ENCODE measurements at places on chromosomes 5 and 9.

DNA sequence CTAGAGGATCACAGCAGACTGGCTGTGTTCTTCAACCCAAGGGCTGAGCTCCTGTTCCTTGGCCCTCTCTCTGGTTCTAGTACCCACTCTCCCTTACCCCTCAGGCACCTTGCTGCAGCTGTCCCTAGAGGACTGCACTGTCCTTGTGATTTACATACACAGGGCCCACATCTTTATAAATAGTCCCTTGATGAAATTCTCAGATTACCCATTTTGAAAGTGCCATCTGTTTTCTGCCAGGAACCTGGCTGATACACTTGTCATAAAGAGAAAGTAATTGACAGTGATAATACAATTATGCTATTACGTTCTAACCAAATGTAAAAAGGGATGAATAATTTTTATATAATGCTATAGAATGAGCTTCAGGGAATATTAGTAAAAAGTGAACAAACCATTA is 16.5 kb upstream of the SPARC start:
- no peak for DNase-seq

GRCh38 chr9:70085241-70085640 is 41.6 kb downstream of the MAMDC2 start:
- no peak for DNase-seq

DNA sequence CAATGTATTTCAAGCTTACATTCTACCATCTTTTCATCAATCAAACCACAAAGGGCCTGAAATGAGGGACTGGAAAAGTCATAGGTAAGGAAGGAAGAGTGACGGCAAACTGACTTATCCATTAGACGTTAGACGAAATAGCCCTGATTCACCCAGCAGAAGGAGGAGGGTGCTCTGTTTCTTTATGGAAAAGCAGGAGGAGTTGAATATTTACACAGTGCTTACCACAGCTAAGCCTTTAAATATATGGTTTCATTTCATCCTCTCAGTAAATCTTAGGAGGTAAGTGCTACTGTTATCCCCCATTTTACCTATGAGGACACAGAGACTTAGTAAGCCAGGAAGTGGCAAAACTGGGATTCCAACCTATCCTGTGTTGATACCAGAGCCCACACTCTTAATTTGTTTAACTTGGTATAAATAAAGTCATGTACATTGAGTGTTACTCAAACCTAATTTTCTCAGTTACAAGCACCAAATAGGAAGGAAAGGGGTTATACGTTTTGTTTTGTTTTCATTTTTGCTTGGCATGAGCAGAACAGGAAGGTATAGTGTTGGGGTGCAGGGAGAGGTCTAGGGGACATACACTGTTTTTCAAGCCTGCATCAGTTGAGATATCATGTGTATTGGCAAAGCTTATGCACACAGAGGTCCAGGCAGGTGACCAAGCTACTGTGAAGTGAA is 98.1 kb upstream of the IFNK start:
- no peak for DNase-seq

DNA sequence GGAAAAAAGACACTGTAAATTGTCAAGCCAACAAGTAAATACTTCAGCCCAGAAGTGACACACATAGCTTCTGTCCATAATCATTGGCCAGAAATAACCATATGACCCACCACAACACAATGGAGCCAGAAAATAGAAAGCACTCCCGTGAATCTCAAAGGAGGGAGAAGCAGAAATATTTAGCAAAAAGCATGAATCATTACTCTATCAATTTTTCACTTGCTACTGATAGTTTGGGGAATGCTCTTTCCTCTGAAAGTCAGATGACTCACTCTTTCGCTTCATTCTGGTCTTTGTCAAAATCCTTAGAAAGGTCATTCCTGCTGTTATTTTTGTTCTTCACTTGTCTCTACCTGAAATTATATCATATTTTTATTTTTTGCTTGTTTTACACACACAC is 312.6 kb downstream of the TMEM232 start:
- no peak for DNase-seq

DNA sequence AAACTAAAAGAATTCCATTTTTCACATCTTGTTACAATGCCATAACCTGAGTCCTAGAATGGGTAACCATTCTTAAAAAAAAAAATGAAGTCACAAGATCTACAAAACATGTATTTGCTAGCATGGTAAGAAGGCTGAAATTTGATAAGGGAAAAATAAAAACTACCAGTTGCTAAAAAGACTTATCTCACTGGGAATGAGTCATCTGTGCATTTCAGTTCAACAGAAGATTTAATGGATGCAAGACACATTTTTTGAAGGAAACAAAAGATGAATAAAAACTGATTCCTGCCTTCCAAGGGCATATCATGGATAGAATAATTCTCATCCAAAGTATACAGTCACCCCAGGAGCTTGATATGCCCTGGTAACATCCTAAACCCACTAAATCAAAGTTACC is 47.2 kb downstream of the SGTB start:
- no peak for DNase-seq

- no peak for DNase-seq
Measured at GRCh38 chr5:54835647-54836046, 149.7 kb downstream of the ESM1 start.

DNA sequence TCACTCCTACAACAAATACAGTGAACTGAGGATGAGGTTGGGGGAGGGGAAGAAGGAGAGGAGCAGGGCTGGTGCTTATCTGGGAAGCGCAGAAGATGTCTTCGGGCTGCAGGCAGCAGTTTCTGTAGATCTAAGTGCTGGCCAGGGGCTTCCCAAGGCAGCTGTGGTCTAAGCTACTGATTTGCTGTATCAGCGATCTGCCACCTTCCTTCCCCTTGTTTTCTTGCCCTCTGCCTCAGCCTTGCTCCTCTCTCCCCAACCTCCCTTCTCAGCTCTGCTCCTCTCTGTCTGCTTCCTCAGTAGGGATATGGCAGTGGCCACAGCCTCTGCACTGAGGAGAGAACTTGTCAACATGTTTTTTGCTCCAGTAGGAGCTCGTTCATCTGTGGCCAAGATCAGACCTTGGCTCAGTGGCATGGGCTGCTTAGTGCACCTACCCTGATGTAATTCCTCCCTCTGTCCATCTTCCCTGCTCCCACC is 42.8 kb upstream of the IL6ST start:
- DNase-seq, result no peak

DNA sequence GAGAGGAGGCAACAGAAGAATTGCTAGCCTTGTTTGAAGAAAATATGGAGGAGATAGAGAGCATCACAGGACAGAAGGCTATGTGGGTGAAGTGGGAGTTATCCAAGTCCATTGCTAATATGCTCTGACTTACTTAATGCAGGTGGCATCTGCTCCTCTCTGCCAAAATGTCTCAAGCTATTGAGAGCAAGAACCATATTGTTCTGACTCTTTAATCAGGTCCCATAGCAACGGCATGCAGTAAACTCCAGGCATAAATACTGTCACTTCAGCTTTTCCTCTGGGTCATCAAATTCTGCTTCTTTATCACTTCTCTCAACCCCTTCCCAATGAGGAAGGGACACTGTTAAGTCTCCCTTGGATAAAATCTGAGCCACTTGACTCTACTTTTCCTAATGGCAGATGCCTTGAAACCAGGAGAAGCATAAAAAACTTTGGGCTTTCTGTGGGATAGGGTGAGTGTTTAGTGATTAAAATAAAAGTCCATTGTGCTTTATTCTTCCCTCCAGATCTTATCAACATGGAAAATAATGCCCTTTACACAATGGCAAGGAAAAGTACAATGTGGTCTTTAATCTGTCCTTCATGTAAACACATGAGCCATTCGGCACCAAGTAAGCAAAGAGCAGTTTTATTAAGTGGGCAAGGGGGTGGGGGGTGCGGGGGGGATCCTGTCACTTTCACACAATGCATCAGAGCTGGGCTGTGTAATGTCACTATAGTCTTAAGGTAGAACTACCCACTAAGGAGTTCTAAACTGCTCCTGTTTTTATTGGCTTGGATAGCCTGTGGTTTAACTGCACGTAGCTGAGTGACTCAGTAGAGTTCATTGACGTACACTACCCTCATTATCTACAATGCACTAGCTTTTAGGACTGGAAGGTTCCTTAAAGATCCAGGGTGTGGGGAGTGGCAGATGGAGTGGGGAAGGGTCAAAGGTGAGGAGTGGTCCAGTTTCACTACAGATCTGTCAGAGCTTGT is 71.0 kb upstream of the TARS1 start:
- no peak for DNase-seq

DNA sequence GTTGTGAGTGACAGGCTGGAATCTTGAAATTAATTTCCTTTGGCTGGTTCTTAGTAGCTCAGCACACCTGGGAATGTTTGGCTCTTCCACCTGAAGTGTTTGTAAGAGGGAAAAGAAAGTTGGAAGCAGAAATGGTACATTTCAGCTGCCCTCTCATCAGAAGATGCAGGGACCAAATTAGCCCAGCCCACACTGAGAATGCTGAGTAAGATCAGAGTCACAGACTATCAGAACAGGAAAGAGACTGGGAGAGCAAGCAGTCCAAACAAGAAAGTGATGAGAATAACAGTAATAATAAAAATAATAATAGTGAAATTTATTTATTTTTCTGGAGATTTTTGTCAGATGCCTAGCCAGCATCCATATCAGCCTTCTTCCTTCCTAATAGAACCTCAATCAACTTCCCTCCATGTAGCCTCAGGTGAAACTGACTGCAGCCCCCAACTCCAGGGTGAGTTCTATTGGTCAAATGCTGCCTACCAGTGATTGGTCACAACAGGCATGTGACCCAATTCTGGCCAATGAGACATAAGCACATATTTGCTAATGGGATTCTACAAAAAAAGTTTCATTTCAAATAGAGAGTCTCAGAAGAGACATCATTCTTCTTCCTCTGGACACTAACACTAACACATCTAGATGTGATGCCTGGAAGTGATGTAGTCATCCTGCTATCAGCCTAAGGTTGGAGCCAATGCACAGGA is 31.2 kb upstream of the ADRA1B start:
- DNase-seq, result no peak

GRCh38 chr9:1709347-1709746 is 305.8 kb upstream of the SMARCA2 start:
- DNase-seq, result no peak

DNA sequence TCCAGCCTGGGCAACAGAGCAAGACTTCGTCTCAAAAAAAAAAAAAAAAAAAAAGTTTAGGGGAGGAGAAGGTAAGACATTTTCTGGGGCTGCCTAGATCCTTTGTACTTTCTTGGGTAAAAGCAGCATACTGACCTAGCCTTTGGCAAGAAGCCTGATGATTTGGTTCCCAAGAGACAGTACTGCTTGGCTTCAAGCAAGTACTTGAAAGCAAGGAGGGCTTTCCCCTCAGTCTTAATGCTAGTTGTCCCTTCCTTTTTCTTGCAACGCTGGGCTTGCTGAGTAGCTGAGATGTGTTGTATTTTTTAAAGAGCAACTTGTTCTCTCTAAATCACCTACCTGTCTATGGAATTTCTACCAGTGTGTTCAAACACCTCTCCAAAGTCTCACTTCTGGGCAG is 76.2 kb downstream of the INSYN2B start:
- no peak for DNase-seq

DNA sequence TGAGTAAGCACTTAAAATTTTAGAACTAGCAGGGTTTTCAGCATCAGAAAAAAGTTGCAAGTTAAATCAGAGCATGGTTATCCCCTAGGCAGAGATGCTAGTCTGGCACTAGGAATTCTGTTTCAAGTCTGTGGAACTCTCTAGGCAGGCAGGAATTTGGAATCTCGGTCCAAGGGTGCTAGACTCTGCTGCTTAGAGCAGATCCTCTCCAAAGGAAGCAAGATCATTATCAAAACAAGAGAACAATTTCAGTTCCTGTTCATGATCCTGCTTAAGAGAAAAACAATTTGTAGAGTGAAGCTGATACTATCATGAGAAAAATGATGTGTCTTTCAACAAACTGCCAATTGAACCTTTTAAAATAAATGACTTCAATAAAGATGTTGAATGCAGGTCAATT is 420.7 kb downstream of the KIF4B start:
- no peak for DNase-seq

DNA sequence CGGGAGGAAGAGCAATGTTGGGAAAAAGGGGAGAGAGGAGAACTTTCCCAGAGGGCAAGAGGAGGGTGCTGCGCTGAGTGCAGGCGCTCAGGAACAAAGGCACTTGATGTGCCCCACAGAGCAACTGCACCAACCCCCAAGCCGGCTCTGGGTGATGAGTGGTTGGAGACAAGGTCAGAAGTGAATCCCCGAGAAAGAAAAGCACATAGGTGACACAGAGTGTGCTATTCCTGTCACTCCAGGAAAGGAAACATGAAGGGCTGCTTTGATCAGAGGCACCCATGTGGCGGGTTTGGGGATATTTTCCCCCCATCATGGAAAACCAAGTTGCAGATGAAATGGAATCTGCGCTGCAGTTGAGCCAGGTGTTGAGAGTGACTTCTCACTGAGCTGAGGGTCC is 20.7 kb upstream of the SLC25A48 start:
- no peak for DNase-seq

GRCh38 chr9:114612272-114612923 is 1.3 kb downstream of the TMEM268 start:
- DNase-seq, result no peak

DNA sequence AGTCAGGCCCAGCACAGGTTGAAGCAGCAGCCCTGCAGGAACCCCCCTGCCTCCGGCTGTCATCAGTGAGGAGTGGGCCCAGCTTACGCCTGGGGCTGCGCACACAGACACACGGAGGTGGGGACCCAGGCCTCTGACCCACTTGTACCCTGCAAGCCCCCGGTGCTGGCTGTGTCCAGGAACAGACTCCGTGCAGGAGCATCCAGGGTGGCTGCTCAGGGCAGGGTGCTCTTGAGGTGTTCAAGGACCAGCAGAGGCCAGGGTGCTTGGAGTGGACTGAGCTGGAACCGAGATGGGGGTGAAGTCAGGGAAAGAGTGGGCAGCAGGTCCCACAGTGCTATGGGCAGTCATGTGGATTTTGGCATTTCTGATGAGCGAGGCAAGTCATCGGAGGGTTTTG is 199.5 kb downstream of the CACNA1B start:
- DNase-seq, result no peak

DNA sequence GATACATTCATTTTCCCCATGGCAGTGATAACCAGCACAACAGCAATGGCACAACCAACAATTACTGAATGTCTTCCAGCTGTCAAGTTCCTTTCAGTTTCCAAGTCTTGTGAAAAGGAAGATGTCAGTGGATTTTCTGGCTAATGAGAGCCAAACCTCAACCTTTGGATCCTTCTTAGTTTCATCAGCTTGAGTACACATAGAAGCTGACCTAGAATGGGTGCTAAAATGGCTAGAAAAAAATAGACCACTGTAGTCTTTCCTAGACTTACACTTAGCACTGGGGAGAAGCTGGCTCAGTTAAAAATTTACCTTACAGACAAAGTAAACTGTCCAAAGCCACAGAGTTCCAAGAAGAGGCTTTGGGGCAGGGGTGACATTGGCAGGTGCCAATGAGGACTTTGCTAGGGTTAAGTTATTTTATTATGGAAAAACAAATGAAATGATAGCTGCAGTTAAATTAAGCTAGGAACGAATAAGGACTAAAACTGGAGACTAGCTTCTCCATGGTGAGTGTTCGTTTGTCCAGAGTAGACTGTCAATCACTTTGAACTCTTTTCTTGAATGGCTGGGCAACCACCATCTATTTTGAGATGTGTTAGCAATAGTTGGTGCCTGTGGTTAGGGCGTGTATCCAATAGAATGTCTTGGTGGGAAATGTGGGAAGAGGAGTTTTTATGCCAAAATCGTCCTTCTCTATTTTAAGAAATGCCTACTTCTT is 25.9 kb upstream of the TXN start:
- DNase-seq, result no peak

- DNase-seq, result no peak
Measured at GRCh38 chr5:54867310-54867944, 118.0 kb downstream of the ESM1 start.

- no peak for DNase-seq
Measured at GRCh38 chr5:131944702-131945550, 537 bp downstream of the MEIKIN start.

GRCh38 chr5:136215812-136216211 is 22.9 kb upstream of the SMIM32 start:
- DNase-seq, result no peak

All from activated CD4-positive, CD25-positive, alpha-beta regulatory T cell treated with anti-CD3 and anti-CD28 coated beads, Interleukin-2, amount 50 U/mL, for 72 hours (primary cell).